Suppressor macrophage treated with lipopolysaccharide for 4 hours (primary cell): ENCODE measurements at places on chromosomes 4 and X.
A peak's percentile ranks its signal among the peaks of the same experiment; 100 is the strongest.

DNA sequence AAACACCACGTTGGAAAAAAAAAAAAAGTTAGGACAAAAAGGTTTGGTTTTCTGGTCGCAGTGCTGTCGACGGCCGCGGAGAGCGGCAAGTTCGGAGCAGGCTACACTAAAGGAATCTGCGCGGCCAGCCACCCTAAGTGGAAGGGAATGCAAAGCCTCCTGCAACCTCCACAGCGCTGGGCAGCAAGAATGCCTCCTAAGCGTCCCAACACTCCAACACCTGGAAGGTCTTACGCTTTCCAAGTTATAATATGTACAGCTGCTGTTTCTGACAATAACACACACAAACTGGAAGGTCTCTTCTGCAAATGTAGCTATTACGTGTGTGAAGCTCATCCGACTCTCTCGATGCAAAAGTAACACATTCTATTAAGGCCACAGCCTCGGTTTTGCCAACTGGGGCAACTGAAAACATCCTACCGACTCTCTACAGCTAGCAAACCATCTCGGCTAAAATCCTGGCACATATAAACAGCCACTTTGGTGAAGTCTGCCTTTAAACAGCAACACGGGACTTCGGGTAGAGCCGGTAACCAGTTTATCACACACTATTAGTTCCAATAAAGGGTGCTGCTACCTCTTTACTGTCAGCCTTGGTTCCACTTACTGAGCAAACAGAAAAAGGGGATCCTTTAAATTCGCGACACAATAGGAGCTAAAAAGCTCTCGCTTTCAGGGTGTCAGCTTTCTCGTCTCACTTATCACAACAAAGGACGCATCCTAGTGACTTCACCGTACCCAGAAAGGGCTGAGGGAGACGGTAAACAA lies 895 bp downstream of the SMIM14 start:
- DNase-seq = peak; percentile 48

GRCh38 chr4:3657902-3658529 lies 108.2 kb upstream of the ADRA2C start:
- no peak for DNase-seq

- no peak for DNase-seq
Measured at GRCh38 chrX:261167-261918, 19.8 kb upstream of the PLCXD1 start.

DNA sequence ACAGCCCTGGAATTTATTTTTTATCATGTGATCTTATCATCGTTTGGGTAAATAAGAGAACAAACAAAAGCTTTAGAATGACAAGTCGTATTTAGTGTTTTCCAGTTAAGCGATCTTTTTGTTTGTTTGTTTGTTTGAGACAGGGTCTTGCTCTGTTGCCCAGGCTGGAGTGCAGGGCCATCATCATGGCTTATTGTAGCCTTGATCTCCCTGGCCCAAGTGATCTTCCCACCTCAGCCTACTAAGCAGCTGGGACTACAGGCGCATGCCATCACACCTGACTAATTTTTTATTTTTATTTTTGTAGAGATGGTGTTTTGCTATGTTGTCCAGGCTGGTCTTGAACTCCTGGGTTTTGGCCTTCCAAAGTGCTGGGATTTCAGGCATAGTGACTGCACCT lies 57.1 kb upstream of the PDLIM3 start:
- no peak for DNase-seq

- DNase-seq = no peak
Measured at GRCh38 chr4:19194672-19195071, 1057.0 kb upstream of the SLIT2 start.

DNA sequence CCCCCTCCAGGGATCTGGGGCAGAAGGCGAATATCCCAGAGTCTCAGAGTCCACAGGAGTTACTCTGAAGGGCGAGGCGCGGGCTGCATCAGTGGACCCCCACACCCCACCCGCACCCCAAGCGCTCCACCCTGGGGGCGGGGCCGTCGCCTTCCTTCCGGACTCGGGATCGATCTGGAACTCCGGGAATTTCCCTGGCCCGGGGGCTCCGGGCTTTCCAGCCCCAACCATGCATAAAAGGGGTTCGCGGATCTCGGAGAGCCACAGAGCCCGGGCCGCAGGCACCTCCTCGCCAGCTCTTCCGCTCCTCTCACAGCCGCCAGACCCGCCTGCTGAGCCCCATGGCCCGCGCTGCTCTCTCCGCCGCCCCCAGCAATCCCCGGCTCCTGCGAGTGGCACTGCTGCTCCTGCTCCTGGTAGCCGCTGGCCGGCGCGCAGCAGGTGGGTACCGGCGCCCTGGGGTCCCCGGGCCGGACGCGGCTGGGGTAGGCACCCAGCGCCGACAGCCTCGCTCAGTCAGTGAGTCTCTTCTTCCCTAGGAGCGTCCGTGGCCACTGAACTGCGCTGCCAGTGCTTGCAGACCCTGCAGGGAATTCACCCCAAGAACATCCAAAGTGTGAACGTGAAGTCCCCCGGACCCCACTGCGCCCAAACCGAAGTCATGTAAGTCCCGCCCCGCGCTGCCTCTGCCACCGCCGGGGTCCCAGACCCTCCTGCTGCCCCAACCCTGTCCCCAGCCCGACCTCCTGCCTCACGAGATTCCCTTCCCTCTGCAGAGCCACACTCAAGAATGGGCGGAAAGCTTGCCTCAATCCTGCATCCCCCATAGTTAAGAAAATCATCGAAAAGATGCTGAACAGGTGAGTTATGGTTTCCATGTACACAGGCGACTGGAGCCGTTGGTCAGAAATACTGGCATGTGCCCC lies at the start of gene CXCL1:
TSS of gene CXCL1 (plus strand) at position 264 of the 926 bp plus-strand sequence. CDS start at position 342, 78 bp downstream.
- peak; percentile 46 for DNase-seq

GRCh38 chr4:173272314-173272713 lies 61.8 kb downstream of the HMGB2 start:
- DNase-seq = no peak

GRCh38 chr4:122997463-122998101 lies 75.2 kb upstream of the NUDT6 start:
- DNase-seq = peak; percentile 24

DNA sequence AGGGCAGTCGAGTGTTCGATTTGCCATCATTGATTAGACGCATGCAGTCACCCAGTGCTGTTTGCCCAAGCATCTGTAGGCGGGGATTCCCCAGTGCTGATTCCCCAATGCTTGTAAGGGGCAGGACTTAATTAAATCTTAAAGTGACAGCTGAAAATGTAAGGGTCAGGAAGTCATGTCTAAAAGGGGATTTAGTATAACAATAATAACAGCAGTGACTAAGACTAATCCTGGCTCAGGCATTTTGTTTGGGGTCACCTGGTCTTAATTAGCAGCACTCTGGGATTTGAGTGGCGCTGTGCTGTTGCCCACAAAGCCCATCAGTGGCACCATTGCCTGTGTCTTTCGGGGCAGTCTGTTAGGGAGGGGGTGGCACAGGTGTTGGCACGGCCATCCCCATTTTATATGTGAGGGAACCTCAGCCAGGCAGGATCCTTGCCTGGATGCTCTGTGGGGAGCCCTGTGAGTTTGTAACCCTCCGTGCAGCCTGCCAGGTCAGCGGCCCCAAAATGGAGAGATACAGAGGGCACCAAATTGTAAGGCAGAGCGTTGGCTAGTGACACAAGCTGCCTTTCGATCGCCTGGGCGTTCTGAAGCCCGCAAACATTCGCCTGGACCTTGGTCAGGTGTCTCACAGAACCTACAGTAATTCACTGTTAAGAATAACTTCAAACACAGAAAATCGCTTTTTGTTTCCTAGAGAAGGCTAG lies 146.7 kb downstream of the TBL1X start:
- DNase-seq = peak; percentile 1

DNA sequence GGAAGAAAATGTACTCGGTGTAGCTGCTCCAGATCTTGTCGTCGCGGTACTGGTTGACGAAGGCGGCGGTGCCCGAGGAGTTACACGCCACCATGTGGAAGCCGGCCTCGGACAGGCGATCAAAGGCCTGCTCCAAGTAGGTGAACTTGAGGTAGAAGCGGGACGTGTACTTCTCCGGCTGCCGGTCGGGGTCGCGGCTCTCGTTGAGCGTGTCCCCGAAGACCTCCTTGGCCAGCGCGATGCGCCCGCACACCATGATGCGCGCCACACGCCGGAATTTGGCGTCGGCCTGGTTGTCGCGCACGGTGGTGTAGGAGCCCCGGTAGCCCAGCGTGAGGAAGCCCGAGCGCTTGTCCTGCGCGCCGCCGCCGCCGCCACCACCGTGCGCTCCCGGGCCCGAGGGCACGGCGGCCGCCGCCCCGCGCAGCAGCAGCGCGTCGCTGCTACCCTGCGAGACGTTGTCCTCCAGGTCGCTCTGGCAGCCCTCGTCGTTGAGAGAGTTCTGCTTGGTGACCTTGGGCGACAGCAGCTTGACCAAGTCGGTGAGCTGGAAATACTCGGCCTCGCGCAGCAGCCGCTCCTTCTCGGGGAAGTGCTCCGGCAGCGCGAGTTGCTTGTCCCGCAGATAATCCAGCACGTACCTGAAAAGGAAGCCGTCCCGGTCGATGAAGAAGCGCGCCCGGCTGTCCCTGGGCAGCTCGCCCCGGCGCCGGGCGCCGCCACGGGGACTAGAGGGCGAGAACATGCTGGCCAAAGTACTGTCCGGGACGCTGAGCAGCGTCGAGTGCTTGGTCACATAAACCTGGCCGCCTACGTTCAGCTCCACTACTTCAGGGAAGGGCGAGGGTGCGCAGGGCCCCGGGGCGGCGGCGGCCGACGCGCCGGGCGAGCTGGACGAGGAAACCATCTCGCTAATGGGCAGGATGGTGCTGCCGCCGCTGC lies 775 bp downstream of the KCTD8 start:
- no peak for DNase-seq

- DNase-seq = no peak
Measured at GRCh38 chrX:153064061-153064460, 7.8 kb downstream of the PNMA3 start.

DNA sequence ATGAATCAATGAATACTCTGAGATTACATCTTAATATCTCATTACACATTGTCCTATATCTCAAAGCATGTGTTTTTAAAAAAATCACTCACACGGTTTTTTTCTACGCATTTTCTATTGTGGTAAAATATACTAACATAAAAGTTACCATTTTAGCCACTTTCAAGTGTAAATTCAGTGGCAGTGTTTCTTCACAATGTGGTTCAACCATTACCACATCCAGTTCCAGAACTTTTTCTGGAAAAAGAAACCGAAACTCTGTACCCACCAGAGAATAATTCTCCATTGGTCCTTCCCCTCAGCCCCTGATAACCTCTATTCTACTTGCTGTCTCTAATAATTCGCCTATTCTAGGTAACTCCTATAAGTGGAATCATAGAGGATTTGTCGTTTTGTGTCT lies 35.3 kb upstream of the ACSL1 start:
- peak; percentile 85 for DNase-seq

- no peak for DNase-seq
Measured at GRCh38 chrX:84165711-84166110, 22.3 kb downstream of the RPS6KA6 start.
